Esophagus squamous epithelium (tissue), 5 donors: ENCODE measurements at places on chromosomes 11 and 22. TPM values are rescaled to one million over a fixed set of nuclear protein-coding genes. Genes with fewer than 3 reads are reported as not detected.

DNA sequence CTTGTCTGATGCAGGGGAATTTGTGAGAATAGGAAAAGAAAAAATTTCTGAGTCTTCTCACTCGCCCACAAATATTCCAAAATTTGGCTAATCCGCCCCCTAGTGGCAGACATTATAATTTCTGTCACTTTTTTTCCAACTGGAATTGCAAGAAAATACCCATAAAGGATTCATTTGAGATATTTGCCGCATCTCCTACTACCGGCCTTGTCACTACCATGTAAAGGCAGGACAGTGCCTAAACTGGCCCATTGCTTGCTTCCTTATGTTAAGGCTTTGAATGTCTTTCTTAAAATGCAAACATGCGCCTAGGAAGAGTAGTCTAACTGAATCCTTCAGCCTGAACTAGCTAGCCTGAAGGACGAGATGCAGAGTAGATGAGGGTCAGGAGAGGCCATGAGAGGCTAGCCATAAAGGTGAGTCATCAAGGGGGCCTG is 9.3 kb upstream of the CEP295 start:
- no peak for DNase-seq

Gene NRXN2
- not detected for total RNA-seq

Gene ISX
- not detected for total RNA-seq

GRCh38 chr11:112958670-112959069 is 2.5 kb upstream of the NCAM1 start:
- no peak for DNase-seq

- no peak for DNase-seq
These were observed 312.2 kb downstream of the BRD1 start for GRCh38 chr22:49515475-49515874.

GRCh38 chr22:24066865-24067264 is 55.8 kb downstream of the CABIN1 start:
- DNase-seq: no peak

- no peak for DNase-seq
These were observed 108.0 kb downstream of the MICAL3 start for GRCh38 chr22:17916226-17916889.

Gene FAR1
- total RNA-seq: 78.2 TPM

GRCh38 chr11:126732981-126733380 is 267.6 kb downstream of the KIRREL3 start:
- DNase-seq: no peak

Gene MUC5B
- total RNA-seq: 0.19 TPM

DNA sequence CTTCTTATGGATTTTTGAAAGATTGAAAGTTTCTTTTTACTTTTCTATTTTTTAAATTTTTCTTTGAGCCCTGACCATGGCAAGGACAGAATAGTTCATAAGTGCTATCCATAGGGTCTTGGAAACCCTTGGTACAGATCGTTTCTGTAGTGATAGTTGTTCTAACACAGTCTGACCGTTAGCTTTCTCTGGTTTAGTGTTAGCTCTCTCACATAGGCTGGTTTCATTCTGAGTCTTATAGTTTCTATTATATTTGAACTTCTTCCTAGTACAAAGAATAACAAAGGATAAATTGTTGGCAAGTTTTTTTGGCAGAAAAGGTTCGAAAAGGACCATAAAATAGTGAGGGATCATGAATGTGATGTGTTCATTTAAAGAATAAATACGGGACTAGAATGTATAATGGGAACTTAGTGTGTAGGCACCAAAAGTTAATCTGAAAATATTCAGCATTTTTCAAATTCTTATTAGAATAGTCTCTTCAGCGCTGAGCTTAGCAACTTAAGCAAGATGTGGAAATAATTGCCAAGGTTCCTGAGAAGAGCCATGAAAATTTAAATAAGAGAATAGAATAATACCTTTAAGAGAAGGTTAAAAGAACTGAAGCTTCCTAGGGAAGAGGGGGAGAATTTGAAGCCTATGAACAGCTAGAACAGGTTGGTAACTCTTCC is 24.1 kb downstream of the FDX1 start:
- no peak for DNase-seq

- no peak for DNase-seq
These were observed 34.9 kb upstream of the TRPC6 start for GRCh38 chr11:101618709-101619108.

DNA sequence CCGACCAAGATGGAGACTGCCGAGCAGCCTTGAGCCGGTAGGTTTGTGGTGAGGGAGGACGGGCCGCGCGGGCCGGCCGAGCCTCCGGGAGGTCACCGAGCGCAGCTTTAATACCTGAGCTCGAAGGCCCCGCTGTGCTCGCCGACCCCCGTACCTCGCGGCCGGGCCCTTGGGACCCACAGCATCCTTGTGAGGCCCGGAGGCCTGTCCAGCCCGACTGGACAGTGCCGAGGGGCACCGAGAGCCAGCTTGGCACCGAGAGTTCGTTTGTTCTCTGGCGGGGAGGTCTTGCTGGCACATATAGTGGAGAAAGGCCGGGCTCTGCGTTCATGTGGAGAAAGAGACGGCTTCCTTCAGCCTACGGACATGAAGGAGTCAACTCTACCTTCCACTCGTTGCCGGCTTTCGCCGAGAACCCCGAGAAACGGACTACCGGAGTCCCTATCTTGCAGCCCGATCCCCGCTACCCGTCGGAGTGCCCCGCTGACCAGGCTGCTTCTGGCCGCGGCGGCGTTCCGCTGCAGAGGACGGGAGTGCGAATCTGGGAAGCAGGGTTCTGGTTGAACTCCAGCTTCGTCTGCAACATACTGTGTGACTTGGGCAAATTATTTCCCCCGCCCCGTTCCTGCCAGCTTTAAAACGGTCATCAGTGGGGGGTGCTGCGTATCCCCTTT is 349 bp downstream of the TSSC4 start:
- no peak for DNase-seq

DNA sequence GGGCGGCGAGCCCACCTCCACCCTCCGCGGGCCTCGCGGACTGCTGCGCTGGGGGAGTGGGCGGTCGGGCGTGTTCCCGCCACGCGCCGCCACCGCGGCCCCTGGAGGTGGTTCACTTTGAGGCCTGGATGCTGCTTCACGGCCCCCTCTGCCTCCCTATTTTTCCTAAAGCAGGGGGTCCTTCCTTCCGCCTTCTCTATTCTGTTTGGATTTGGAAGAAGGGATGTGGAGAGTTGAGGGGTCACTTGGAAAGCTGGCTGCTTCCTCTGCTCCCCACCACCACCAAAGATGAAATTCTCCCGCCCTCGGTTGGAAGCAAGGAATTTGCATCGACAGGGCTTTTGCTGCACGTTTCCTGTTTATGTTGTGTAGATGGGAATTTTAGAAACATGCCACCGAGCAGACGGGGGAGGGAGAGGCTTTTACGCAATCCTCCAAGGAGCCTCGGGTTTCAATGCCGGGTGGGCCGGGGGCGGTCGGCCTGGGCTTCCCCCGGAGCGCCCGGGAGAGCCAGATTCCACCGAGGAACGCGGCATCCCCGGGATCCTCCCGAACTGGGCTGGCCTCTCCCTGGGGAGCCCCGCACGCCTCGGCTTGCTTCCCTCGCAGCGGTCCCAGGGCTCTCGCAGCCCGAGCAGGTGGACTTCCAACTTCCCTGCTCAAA is 403 bp upstream of the SBF2 start:
- DNase-seq: no peak

GRCh38 chr11:11378184-11378940 is 25.3 kb upstream of the CSNK2A3 start:
- DNase-seq: no peak

GRCh38 chr22:41596776-41597634 is 7.4 kb upstream of the PMM1 start:
- no peak for DNase-seq

- DNase-seq: no peak
These were observed 45.4 kb downstream of the GAB2 start for GRCh38 chr11:78372114-78372768.

GRCh38 chr11:128957202-128957482 is 14.5 kb upstream of the TP53AIP1 start:
- DNase-seq: no peak

DNA sequence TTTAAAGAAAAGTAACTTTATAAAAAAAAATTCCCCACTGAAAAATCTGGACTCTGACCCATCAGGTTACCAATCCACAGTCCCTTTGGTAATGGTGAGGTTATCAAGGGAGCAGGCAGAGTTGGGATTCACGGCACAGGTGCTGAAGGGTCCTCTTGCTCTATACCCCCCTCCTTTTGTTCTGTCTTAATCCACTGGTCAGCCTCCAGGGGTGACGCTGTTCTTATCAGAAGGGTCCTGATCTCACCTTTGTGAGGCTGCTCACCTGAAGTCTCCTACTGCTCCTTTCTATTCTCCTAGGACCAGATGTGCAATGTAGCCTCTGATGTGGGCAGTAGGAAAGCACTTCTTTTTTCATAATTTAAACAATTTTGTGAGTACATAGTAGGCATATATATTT is 80.6 kb upstream of the E2F8 start:
- no peak for DNase-seq

Gene WT1
- total RNA-seq: not detected
